Stimulated activated CD8-positive, alpha-beta memory T cell treated with anti-CD3 and anti-CD28 coated beads, Interleukin-7, amount 100 ng/mL, for 48 hours (primary cell): ENCODE measurements at places on chromosomes 1 and 21.

DNA sequence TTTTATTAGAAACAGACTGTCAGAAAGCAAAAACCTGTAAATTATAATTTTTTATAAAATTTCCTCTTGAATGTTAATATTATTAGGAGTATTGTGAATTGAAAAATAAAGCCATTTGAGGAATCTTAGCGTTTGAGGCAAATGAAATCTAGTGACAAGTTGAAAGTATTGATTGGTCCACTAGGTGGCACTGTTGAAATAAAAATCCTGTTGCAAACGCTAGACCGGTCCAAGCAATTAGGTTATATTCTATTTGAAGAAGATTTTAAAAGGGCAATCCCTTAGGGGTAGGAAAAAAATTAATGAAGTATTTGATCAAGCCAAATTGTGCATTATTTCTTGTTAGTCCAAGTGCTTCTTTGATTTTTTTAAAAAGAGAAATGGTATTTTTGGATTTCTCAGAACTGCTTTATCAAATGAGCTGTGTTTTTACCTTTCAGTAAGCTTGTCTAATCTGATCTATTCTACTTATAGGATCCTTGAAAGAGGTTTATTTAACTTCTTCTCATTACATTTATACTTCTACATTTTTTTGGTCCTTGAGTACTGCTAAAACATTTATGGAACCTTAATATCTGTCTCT, 57.7 kb downstream of the ATG4C start:
- no peak for DNase-seq

DNA sequence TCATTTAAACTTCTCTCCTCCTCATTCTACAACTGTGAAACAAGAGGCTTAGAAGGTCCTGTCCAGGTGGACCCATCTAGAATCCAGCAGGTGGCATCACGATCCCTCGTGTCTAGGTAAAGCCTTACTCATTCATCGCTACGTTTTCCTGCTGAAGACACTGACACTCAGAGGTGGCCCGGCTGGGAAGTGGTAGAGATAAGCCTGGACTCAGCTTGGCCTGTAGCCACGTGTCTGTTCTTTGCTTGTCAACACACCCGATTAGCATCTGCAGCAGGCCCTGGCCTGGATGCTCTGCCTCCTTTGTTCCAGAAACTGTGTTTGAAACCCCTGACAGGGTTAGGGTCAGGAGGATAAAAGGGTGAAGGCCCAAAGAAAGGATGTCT, 43.4 kb downstream of the PARP1 start:
- no peak for DNase-seq

DNA sequence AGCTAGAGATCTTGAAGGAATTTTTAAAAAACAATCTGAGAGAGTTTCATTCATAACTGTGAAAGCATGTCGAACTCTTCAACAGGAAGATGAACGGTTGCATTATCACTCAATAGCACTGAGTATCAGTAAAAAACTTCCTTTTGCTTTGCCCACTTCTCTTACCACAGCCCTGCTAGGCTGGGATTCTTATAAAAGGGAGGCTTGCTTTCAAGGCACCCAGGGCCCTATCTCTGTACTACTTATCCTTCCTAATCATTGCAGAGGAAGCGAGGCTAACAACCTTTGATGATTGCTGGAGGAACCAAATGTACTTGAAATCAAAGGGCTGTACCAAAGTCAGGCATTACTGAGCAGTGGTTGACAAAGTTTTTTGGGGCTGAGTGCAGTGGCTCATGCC, 71.2 kb downstream of the SNRPE start:
- DNase-seq = no peak

GRCh38 chr1:60573121-60573520, 499.6 kb upstream of the C1orf87 start:
- DNase-seq = no peak

DNA sequence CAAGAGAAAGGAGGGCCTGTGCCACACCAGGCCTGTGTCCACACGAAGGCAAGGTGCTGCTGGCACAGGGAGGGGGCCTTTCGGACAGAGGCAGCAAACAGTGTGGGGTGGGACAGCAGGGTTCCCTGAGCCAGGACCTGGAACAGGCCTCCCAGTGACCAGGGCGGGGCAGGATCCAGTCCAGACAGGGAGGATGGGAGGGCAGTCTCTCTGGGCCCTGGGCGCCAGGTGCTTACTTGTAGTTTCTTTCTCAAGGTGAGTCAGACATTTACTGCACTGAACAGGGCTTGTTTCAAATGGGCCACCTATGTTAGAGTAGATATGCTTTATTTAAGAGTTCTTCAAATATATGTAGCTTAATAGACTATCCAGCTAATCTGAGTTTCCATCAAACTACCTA, 52.8 kb upstream of the STUM start:
- DNase-seq = no peak

DNA sequence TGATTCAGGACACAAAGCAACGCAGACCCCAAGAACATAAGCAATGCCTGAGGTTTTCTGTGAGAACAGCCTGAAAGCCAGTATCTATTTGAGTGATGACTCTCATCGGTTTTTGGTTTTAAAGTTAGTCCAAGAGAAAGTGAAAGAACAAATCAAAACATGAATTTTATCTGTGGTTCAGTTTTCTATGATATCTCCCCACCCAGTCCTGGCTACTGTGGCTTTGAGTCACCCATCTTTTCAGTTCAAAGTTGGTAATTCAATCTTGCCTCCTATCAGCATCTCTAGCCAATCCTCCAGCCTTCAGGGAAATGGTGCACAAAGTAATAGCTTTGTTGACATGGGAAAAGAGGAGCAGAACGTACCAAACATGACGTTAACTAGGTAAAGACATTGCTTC, 40.5 kb upstream of the KRTAP19-8 start:
- no peak for DNase-seq

- DNase-seq = no peak
Measured at GRCh38 chr21:43778469-43779335, 2.6 kb upstream of the CSTB start.

- DNase-seq = no peak
Measured at GRCh38 chr1:22190731-22191130, 47.8 kb upstream of the WNT4 start.

GRCh38 chr1:229271448-229272159, 693 bp downstream of the RAB4A start:
- DNase-seq = no peak

- no peak for DNase-seq
Measured at GRCh38 chr1:94334764-94335163, 83.4 kb upstream of the ABCD3 start.

- no peak for DNase-seq
Measured at GRCh38 chr1:204563307-204563706, 47.1 kb downstream of the MDM4 start.
